ENCODE measurements at places on chromosomes 12 and 14. TPM values are rescaled to one million over a fixed set of nuclear protein-coding genes. Genes with fewer than 3 reads are reported as not detected.

WNT1 gene
- total RNA-seq: not detected

WDR20 gene
- 29.8 TPM for total RNA-seq

CPNE6 gene
- not detected for total RNA-seq

CLECL1 gene
- total RNA-seq: not detected

CEBPE gene
- not detected for total RNA-seq

METAP2 gene
- total RNA-seq: 71.0 TPM
